ENCODE measurements at places on chromosomes 2 and 18.

GRCh38 chr18:65093346-65093745 is 657.5 kb upstream of the CDH7 start:
- DNase-seq = no peak

DNA sequence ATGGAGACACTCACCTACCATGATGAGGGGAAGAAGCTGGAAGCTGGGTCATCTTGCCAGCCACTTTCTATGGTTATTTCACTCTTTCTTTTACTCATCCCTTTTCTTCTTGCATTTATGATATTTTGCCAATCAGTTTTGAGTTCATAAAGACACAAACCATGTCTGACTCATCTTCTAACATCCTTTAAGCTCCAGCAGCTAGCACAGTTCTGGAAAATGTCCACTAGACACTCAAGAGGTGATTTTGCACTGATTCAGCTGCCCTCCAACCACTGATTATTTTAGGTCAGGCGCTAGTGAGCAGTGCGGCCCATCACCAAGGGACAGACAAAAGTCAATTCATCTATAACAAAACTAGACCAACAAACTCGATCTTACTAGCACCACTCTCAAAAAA is 537.1 kb upstream of the ID2 start:
- DNase-seq = no peak

DNA sequence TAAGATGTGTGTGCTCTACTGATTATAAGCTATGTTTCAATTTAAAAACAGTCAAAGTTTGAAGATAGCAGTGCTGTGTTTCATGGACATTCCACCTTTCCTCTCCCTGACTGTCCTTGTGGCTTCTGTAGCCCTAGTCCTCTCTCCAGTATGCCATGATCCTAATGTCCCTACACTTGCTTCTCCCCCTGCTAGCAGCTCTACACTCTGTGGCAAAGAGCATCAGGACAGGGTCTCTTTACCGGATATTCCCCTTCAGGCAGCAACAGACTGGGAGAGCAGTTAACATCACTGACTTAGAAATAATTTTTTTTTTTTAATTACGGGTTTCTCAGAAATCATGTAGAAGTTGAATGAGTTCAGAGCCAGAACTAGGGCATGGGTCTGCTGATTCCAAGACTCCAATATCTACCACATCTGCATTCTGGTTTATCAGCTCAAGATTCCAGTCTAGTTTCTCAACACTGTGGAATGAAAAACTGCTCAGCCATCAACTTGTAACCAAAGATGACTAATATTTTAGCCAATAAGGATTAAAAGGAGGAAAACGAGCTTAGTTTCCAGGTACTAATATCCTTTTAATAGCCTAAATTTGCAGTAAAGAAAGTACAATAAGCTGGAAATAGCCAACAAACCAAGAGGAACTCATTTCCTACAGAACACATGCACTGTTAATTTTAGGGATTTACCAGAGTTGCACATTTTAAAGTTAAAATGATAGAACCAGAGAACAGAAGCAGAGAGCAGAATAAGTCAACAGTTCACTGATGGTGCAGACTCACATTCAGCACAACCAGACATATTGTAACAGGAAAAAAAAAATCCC is 45.2 kb downstream of the TMEM131 start:
- peak; percentile 36 for DNase-seq

GRCh38 chr2:217162533-217162932 is 302.7 kb upstream of the TNP1 start:
- DNase-seq = peak; percentile 70

DNA sequence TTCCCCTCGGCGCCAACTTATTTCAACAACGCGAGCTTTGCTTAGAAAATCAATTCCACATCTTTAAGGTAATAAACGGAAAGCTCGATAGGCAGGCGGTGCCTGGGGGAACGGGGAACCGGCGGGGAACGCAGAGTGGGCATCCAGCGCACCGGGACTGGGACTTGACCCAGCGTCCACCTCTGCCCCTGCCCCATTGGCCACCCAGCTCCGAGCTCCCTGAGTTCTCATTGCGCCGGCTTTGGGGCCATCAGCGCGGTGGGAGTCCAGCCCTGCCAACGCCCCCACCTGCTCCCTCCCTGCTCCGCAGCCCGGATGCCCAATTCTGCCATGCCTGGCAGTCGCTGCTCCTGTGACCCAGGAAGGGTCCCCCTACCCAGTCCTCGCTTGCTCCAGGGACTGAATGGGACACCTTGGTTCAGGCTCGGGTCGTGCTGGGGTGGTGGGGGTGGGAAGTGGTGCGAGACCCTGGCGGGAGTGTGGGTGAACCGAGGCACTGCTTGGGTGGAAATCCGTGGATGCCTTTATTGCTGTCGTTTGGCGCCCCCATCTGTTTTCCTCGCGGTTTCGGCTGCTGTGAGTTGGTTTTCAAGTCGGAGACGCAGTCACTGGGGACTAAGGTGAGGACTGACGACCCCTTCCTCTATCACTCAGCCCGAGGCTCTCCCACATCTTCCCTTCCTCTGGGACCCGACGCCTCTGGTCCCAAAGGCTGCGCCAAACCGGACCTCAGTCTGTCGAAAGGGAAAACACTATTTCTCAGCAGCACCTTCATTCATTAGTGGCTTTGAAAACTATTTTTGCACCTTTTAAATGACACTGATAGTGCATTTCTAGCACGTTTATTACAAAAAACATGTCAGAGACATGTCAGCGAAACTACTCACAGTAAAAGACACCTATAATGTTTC is 2.4 kb upstream of the EVX2 start:
- no peak for DNase-seq

GRCh38 chr2:40550085-40550484 is 98.2 kb upstream of the SLC8A1 start:
- DNase-seq = no peak
